ENCODE measurements at places on chromosomes 12 and 14.

DNA sequence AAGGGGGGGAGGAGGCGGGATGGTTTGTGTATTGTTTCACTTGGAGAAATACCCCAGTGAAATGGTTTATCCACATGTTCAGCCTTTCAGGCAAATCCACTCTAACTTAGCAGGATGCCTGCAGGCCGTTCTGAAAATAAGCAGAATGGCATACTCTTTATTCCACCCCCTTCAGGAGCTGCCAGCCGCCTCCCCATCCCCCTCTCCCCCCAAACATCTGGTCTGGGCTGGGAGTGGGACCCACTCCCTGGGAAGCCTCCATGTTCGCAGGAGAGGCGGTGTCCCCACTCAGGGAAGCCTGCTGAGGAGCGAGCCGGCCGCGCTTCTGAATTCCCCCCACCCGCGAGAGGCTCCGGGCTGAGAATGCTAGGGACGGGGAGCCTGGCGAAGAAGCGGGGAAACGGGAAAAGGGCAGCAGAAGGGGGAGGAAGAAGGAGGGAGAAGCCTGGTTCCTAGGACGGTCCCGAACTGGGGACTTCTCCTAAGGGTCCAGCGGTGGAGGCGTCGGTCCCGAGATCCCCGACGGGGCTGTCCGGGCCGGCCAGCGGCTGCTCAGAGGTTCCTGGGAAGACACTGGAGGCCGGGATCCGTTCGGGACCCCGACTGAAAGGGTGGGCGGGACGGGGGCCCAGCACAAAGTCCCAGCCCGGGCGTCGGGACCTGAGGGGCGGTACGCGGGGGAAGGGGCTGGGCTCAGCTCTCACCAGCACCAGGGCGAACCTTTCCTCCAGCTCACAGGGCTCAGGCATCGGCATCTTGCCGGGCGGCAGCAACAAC, 666 bp downstream of the FMNL3 start:
- no peak for DNase-seq

GRCh38 chr12:131166717-131167116, 213.0 kb downstream of the ADGRD1 start:
- no peak for DNase-seq

GRCh38 chr14:81367563-81367962, 32.6 kb downstream of the STON2 start:
- no peak for DNase-seq

DNA sequence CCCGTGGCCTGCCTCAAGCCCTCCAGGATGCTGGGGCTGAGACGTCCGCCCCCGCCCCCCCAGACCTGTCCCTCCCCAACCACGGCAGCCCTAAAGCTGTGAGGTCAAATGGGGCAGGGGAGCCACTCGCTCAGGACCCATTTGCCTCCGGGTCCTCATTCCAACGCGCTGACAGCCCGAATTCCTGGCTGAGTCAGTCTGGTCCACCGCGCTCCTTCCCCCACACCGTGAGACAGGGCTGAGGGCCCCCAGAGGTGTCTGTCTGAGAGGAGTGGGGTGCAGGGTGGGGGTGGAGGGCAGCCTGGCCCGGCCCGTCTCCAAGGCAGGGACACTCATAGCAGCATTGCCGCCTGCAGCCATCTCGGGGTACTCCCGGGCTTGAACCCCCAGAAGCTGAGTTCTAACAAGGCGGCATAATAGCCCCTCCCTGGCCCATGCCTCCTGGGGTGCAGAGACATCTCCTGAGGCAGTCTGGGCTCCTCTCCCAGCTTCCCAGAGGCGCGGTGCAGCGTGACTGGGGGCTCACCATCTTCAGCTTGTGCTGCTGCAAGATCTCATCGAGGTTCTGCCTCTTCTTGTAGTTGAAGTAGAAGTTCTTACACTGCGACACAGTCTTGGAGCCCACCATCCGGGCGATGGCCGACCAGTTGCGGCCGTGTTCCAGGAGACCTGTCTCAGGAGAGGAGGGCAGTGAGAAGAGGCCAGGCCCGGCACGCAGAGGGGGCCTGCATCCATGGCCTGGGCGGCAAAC, 90.5 kb downstream of the RFLNA start:
- no peak for DNase-seq

DNA sequence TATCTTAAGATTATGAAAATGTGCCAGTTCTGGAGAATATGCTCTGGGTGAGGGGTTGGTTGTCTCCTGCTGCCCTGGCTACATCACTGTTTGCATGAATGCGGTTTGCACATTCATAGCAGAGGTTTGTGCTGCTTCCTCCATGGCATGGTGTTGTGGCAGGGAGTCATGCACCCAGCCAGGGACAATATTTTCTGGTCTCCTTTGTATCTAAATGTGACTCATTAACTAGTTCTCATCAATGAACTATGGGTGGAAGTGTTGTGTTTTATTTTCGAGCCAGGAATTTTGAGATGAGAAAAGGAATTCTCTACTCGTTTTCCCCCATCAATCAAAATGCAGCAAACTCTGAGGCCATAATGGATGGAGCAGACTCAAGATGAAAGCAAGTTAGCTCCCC, 527.3 kb downstream of the SNAPC1 start:
- no peak for DNase-seq

GRCh38 chr12:51171884-51172514, 936 bp downstream of the TFCP2 start:
- DNase-seq, result no peak

DNA sequence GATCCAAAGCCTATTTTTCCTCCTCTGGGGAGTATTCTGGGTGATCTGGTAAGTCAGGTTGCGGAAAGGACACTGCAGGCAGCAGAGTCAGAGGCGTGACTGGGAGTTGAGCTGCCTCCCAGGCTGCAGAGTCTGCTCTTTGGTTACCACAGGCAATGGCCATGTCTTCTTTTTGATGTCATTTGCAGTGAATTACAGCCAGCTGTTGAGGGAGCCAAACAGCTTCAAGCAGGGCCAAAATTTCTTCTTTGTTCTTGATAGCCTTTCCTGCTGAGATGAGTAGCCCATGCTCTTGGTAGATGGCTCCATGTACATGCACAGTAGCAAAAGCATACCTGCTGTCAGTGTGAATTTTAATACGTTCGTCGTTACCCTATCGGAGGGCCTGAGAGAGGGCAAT, 116.6 kb upstream of the PZP start:
- no peak for DNase-seq

DNA sequence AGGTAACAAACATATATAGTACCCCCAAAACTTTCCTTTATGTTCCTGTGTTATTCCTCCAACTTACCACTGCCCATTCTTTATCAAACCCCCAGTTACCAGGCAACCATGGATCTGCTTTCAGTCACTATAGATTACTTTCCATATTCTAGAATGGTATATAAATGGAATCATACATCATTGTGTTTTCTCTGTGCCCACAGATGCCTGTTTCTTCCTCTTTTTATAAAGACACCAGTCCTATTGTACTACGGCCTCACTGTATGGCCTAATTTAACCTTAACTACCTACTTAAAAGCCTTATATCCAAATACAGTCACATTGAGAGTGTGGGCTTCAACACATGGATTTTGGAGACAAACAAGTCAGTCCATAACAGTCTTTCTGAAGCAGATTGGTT, 2.6 kb downstream of the TAS2R14 start:
- no peak for DNase-seq

DNA sequence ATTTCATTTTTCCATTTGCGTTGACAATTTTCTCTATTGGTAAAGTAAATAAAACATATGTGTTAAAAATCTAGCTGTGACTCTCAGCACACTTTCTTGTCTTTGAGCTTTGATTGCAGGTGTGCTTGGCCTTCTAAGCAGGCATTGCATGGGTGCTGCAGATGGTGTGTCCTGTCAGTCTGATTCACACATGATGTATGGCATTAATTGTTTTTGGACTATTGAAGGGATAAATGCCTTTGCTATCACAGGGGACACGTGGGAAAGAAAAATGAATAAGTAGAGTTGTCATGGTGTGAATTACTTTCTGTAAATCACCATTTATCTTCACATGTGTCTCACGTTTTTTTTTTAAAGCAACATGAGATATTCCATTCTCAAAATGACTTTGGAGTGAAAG, 211.3 kb upstream of the NAV3 start:
- DNase-seq, result no peak
